ENCODE measurements at places on chromosomes 3 and 15. TPM values are rescaled to one million over a fixed set of nuclear protein-coding genes. Genes with fewer than 3 reads are reported as not detected.

GRCh38 chr3:55558316-55558715 is 71.2 kb upstream of the WNT5A start:
- no peak for ATAC-seq

GRCh38 chr15:50163719-50164410 is 18.1 kb upstream of the SLC27A2 start:
- ATAC-seq: no peak

DNA sequence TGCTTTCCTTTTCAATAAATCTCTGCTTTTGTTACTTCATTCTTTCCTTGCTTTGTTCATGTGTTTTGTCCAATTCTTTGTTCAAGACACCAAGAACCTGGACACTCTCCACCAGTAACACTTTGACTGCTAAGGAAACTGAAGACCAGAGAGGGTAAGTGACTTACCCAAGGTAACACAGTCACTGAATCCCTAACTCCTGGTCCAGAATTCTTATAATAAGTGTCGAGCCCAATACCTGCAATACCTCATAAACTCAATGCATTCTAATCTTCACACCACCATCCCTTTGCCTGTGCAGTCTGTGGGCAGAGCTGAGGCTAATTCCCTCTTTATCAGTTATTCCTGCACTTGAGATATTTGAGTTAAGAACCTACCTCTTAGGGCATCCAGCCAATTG is 237.8 kb downstream of the UACA start:
- no peak for ATAC-seq

- ATAC-seq: no peak
These were observed 523.1 kb upstream of the FRG2C start for GRCh38 chr3:75140904-75141615.

- ATAC-seq: no peak
These were observed 163.7 kb downstream of the MEIS2 start for GRCh38 chr15:36936613-36937012.

Gene ZNF860
- 0.96 TPM for total RNA-seq

Gene SYNPR
- not detected for total RNA-seq

Gene LRRC31
- 0.35 TPM for total RNA-seq
